ENCODE measurements at places on chromosomes 11 and 22.

DNA sequence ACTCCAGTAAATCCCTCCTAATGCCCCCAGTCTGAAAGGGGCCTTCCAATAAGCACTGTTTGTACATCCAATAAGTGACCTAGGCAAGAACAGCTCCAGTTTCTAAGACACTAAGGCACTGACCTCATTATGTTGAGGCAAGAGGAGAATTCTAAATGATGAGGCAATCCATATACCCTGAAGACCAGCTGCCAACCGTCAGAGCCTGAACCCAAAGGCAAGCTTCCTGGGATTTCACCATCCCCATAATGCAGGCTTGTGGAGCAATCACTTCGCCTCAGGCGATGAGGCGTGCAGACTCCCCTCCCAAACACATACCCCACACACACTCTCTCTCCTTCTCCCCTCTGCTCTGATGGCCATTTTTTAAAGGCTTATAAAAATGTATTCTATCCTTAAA lies 49.5 kb downstream of the LGR4 start:
- DNase-seq, result peak; percentile 26

DNA sequence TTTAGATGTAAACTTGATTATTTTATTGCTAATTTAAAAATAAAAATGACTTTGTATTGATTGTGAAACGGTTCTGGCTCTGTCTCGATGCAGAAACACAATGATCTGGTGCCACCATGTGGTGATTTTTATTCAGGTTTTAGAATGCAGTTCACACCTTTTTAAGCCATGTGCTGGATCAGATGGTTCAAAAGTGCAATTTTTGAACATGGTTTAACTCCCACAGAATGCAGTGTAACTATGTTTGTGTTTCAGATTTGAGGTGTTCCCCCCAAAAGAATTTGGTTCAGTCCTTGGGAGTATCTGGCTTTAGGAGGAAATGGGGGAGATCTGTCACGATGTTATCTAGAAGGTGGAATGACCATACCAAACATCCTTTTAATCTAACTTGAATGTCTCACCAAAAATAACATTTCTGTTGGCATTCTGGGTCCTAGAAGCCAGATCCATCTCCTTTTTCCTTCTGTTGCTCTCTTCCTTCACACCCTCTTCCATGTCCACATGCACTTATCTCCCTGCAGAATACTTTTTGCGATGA lies 7.9 kb downstream of the MRPL16 start:
- DNase-seq, result peak; percentile 57

- no peak for DNase-seq
These were observed 66.8 kb downstream of the LRP5 start for GRCh38 chr11:68379206-68379605.

DNA sequence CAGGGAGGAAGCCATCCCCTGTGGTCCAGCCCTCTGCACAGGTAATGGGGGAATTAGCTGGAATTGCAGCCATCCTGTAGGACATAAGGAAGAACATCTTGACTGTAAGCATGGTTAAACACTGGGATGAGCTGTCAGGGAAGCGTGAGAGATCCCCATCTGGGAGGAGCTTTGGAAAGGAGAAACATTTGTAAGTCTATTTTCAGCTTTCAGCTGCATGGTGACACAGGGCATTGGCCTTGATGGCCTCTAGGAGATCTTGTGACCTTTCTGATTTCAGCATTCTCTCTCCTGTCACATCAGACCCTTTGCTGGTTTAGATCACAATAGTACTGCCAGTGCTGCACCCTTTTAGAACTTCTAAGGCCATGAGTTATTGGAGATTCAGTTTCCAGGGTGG lies 47.1 kb downstream of the BCR start:
- DNase-seq, result no peak

DNA sequence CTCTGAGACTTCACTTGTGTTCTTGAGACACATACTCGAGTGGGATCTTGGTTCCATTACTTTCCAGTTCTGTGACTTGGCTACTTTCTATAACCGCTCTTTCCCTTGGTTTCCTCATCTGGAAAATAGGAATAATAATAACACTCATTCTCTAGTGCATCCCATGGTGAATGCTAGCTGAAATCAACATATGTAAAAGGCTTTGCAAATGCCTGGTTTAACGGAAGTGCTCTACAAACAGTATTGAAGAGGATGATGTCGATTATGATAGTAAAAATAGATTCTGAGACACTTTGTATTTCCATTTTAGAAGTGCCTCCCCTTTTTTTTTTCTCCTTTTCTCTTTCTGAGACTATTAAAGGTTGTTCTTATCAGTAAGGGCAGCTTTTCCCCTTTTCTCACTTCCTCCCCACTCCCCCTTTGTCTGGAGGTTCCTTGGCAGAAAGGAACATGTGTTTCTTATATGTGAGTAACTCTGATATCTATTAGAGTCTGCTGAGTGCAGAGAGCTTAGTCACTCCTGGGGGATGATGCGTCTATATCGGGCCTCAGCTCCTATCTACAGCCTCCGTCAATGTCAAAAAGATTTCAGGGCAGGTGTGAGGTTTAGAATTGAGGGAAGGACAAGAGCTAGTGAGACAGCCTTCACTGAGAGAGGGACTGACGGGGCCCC lies 489.3 kb downstream of the NTM start:
- DNase-seq, result no peak

DNA sequence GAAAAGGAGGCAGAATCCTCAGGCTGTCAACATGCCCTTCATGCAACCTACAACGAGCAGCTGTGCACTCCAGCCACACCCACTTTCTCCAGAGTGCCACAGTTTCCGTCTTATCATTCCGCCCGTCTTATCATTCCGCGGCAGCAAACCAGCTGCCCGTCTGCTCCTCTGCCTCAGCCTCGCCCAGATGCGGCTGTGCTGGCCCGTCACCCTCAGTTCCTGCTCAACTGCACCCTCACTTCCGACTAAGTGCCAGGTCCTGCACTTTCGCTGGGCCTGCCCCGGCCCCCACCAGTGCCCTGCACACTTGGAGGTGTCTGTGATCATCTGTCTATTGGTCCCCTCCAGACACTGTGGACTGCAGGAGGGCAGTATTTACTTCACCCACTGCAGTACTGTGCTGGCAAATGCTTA lies 43.7 kb downstream of the MICAL3 start:
- no peak for DNase-seq

GRCh38 chr11:83689144-83689780 lies 403.1 kb upstream of the CCDC90B start:
- no peak for DNase-seq

Data from NCI-H2081 (cell line).